ENCODE measurements at places on chromosomes 2 and 18.

DNA sequence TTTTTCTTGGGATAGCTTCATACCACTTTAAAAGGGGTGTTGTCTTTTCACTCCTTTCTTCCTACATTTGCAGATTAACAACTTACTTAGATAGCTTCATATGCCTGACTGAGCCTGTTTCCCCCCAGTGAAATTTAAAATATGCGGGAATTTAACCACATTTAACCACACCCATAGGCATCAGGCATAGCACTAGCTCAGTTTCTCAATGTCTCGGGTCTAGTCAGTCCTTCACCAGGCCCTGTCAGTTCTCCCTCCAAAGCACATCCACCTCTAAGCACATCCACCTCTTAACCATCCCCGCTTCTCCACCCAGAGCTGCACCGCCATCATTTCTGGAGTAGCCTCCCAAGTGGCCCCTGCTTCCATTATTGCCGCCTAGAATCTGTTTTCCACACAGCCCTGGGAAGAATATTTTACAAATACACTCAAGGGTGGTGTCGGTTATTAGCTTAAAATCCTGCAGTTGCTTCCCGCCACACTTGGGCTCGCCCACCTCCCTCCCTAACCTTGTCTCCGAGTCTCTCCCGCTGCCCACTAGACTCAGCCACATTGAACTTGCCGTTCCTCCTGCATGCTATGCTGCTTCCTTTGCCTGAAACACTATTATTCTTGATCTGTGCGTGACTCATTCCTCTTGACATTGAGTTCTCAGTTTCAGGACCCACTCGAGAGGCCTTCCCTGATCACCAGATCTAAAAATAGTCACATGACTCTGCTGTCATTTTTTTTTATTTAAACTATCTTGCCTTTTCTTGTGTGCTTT lies 68.3 kb downstream of the SPTBN1 start:
- DNase-seq: peak; percentile 13

GRCh38 chr2:25903216-25903776 lies 25.0 kb upstream of the ASXL2 start:
- DNase-seq: no peak

DNA sequence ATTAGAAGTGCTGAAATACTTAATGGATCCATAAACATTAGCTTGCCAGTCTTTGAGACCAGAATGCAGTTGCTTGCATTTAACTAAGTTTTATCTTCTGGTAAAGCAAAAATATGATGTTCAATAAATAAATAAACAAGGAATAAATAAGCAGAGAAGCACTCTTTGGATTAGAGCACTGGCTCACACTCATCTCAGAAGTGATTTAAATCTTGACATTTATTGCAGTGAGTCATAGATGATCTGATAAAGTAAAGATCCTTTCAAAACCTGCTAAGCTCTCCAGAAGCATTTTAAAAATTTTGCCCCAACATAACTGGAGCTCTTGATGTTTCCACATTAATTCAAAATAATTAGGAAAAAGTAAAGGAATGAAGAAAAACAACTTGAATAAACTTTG lies 66.8 kb downstream of the KYNU start:
- no peak for DNase-seq

GRCh38 chr18:45221363-45221762 lies 393.9 kb upstream of the SLC14A2 start:
- DNase-seq: no peak

DNA sequence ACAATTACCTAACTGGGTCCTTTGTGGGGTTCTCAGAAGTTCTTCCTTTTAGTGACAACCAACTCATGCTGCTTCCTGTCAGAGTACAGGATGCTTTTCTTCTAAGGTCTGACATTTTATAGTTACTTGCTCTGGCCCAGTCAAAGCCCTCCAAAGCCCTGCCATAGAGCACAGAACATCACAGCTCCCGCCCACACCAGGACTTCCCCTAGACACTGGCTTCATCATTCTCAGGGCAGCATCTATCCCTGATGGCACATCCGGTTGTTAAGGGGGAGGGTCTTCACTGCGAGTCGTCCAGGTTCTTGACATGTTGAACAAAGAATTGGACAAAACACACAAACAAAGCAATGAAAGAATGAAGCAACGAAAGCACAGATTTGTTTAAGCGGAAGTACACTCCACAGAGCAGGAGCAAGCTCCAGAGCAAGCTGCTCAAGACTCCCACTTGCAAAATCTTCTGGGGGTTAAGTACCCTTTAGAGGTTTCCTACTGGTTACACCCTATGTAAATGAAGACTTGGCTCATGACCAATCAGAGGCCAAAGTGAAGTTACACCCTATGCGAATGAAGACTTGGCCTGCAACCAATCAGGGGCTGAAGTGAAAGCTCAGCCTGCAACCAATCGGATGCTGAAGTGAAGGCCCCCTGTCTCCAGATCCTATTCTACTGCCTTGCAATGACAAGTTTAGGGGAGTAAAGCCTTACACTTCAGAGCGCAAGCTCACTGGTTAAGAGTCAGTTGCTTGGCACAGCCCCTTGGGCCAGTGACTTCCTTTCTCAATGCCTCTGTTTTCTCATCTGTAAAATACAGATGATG lies 79.0 kb downstream of the HDAC4 start:
- DNase-seq: no peak

- DNase-seq: no peak
Measured at GRCh38 chr2:227188292-227188691, 23.9 kb downstream of the COL4A3 start.

GRCh38 chr18:79395308-79395640 lies 456 bp upstream of the NFATC1 start:
- no peak for DNase-seq

DNA sequence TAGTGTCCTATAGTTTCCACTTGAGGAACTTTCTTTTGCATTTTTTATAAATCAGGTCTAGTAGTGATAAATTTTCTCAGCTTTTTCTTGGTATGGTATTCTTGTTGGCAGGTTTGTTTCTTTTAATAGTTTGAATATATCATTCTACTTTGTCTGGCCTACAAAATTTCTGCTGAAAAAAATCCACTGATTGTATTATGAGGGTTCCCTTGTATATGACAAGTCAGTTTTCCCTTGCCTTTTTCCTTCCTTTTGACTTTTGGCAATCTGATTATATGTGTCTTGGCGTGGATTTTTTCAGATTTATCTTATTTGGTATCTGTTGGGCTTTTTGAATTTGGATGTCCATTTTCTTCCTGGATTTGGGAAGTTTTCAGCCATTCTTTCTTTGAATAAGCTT lies 41.9 kb downstream of the MOCOS start:
- DNase-seq: no peak

DNA sequence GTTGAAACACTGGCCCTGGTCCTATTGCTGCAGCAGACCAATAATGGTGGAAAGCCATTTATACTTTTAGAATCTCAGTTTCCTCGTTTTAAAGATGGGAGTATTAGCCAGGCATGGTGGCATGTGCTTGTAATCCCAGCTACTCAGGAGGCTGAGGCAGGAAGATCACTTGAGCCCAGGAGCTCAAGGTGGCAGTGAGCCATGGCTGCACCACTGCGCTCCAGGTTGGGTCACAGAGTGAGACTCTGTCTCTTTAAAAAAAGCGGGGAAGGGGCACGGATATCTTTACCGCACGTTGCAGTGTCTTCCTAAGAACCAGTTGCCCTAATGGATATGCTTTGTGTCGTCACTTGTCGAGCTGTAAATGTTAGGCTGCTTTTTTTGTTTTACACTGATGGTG lies 8.3 kb downstream of the MTCL1 start:
- no peak for DNase-seq

- DNase-seq: no peak
Measured at GRCh38 chr18:73408469-73408868, 540.7 kb upstream of the NETO1 start.

GRCh38 chr2:203412546-203413331 lies 84.5 kb downstream of the ABI2 start:
- DNase-seq: no peak

DNA sequence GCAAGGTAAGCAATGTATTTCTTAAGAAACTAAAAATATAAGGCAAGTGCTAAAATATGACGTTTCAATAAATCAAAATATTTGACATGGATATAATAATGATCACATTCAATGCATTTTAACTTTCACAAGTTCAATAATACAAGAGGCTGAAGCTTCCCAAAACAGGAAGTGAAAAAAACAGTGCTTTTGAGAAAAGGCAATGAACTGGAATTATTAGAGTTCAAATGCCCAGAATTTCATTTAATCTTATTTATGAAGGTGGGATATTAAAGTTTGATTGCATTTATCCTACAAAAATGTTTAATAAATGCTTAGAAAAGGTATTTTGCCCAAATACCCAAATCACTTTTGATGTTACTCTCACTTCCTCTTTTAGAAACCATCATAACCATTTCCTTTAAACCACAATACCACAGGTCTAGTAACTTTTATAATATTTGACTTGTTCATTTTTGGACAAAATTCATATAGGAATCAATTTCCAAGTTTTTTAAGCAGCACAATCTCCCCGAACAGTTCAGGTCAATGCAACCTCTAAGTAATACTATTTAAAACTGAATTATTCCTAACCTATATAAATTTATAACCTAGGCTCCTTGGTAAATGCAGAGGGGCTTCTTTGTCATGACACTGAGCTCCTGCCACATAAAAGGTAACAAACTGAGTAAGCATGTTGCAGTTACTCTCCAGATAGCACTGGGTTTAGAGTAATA lies 2.1 kb downstream of the NCKAP1 start:
- DNase-seq: no peak

DNA sequence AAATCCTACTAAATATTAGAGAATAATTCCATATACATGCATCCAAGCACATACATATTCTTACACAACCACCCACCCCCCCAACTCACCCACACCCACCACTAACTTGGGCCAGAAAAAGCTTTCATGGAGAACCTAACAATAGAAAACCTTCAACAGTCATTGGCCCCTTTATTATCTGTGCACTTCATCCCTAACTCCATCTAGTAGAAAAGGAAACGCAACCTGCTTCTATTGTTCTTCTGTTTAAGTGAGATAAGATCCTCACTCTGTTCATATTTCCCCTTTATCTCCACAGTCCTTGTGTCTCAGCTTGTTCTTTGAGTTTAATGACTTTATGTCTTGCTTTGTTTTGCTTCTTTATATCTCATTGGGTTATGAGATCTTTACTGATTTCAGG lies 1740.2 kb upstream of the CELF4 start:
- DNase-seq: no peak

DNA sequence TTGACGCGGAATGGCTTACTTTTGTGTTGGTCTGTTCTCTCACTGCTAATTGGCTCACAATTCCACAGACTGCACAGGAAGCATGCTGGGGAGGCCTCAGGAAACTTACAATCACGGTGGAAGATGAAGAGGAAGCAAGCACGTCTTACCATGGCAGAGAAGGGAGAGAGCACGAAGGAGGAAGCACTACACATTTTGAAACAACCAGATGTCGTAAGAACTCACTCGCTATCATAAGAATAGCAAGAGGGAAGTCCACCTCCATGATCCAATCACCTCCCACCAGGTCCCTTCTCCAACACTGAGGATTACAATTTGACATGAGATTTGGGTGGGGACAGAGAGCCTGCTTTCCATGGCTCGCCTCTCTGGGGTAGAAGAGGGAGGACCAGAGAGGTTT lies 106.2 kb downstream of the KCNF1 start:
- no peak for DNase-seq

DNA sequence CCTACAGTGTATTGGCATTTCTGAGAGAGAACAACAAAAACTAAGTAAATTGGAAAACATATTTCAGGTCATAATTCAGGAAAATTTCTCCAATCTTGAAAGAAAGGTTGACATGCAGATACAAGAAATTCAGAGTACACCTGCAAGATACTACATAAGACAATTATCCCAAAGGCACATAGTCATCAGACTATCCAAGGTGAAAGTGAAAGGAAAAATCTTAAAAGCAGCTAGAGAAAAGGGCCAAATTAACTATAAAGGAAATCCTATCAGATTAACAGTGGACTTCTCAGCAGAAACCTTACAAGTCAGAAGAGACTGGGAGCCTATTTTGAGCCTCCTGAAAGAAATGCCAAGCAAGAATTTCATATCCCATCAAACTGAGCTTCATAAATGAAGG lies 449.0 kb upstream of the MMADHC start:
- no peak for DNase-seq

DNA sequence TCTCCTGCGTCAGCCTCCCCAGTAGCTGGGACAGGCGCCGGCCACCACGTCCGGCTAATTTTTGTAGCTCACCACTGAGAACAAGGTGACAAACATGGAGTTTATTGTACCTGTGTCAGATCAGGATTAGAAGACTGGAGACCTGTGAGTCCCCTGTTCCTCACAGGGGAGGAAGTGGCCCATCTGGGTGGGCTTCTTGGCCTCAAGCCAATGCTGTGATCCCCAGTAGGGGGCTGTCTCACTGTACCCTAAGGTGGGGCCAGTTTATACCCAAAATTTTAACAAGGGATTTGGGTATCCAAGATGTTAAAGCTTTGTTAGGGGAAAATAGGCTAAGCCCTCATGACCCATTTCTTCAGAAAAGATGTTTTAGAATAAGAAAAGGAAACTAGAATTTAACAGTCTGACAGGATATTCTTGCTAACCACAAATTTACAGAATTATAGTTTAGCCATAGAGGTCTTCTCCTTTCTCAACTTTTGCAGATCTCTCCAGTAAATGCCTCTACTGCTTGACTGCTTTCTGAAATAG lies 16.3 kb downstream of the PCBP1 start:
- DNase-seq: no peak

- no peak for DNase-seq
Measured at GRCh38 chr2:159154366-159154765, 132.1 kb downstream of the WDSUB1 start.

GRCh38 chr2:191867507-191867847 lies 20.6 kb upstream of the CAVIN2 start:
- no peak for DNase-seq

GRCh38 chr2:127023504-127023903 lies 83.5 kb downstream of the BIN1 start:
- no peak for DNase-seq

- DNase-seq: no peak
Measured at GRCh38 chr2:28997237-28997846, 16.2 kb downstream of the TOGARAM2 start.

DNA sequence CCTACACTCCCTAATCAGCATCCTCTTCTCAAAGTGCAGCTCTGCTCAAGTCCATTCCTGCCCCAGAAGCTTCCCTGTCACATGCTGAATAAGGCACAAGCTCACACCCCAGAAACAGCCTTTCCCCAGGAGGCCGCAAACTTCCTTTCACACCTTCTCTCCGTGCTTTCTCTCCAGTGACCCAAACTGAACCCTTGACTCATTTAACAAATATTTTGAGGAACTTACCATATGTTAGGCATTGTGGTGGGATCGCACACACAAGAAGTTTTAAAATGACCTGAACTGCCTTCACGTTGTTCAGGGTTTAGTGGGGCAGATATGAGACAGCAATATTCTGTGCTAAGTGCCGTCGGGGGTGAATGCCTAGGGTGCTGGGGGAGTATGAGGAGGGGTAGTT lies 161.3 kb downstream of the INSIG2 start:
- no peak for DNase-seq

- peak; percentile 33 for DNase-seq
Measured at GRCh38 chr2:224584785-224585210, 365 bp downstream of the CUL3 start.

- DNase-seq: no peak
Measured at GRCh38 chr2:18896125-18896764, 306.9 kb upstream of the NT5C1B start.

Data from SHP77 (cell line).